ENCODE measurements at places on chromosomes 6 and 20.

- no peak for DNase-seq
These were observed 28.6 kb upstream of the OGFRL1 start for GRCh38 chr6:71259888-71260604.

- no peak for DNase-seq
These were observed 303.8 kb upstream of the THEMIS start for GRCh38 chr6:128204616-128205015.

GRCh38 chr6:152232501-152233151 lies 404.5 kb downstream of the SYNE1 start:
- DNase-seq: peak; percentile 32

- DNase-seq: no peak
These were observed 95.9 kb downstream of the CDKAL1 start for GRCh38 chr6:20630136-20630535.

DNA sequence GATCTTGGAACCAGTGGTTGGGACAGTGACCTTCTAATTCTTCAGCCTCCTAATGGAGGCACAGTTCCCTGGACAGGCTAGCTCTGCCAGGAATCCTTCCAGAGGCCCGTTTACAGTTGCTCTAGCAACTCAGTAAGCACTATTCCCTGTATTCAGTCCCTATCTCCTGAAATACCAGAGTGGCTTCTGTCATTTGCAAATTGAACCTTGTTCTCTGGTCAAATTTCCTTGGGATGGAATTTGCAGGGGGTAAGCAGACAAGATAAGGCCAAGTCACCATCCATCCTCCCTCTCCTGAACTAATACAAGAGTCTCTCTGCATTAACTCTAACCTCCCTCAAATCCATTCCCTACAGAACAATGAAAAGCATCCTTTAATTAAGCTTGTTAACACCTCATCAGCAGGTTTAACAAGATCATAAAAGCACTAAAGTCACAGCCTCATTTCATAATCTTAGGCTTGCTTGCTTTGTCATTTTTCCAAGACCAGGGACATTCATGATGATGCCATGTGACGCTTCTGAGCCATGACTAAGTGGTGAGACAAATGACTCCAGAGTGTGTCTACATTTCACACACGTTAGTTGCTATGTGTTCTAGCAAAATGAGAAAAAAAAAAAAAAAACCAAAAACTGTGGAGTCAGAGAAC lies 37.1 kb downstream of the SLC22A23 start:
- no peak for DNase-seq

DNA sequence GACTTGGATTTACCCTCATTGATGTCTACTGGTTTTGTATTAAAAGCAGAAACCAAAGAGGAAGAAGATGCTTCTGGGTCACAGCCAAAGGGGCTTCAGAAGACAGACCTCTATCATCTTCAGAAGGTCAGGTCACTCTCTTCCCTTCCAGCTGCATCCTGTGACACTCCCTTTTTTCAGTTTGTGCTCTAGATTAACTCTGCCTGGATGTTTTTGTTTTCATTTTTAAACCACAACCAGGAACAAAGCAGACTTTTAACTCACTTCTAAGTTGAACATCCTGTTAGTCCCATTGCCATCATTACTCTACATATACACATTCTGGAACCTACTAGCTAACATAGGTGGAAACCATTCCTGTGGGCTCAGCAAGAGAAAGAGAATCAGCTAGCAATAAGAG lies 45.2 kb downstream of the AKIRIN2 start:
- no peak for DNase-seq

DNA sequence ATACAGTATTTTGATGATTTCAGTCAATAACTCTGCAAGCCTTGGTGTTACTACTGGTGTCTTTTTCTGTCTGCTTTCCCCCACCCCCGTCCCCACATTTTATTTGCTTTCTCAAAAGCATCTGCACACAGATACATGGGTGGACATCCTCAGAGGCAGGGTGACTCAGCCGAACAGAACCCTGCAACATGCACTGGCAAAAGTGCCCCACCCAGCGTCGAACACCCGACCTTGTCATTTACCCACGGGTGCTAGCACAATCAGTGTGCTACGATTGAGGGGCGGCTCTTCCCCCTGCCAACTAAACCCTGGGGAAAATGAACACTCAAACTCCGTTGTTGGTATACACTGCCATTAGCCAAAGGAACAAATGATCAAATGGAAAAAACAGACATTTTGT lies 115.9 kb upstream of the NAA20 start:
- no peak for DNase-seq

- DNase-seq: no peak
These were observed 144.2 kb downstream of the REV3L start for GRCh38 chr6:111338843-111339242.

GRCh38 chr6:157364705-157365104 lies 16.3 kb upstream of the ZDHHC14 start:
- no peak for DNase-seq

DNA sequence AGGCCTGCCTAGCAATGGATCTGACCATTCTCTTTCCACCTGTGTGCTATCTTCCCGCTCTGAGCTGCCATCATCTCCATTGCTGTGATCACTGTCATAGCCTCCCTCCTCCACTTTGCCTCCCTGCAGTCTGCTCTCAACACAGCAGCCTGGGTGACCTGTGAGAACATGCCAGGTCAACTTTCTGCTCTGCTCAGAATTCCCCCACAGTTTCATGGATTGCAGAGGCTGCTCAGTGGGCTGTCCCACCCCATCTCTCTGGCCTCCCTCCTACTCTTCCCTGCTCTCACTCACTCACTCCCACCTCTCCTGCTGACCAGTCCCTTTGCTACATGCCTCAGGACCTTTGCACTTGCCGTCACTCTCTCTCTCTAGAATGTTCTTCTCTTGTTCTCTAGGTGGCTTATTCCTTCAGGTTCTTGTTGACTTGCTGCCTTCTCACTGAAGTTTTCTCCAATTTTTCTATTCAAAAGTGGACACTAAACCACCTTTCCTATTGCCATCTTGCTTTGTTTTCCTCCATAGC lies 159.9 kb downstream of the CD83 start:
- DNase-seq: no peak

DNA sequence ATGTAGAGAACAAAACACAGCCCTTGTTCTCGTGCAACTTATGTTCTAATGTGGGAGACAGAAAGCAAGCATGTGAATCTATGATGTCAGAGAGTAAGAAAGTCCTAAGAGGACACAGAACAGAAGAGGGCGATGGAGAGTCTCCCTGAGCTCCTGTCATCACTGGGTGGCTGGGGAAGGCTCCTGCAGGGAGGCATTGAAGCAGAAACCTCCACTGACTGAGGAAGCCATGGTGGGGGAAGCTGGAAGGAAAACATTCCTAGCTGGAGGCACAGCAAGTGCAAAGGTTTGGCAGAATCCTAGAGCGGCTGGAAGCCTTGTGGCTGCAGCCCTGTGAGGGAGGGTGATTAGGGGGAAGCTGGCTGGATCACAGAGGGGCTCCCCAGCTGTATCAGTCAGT lies 248.0 kb downstream of the CDH26 start:
- DNase-seq: no peak

DNA sequence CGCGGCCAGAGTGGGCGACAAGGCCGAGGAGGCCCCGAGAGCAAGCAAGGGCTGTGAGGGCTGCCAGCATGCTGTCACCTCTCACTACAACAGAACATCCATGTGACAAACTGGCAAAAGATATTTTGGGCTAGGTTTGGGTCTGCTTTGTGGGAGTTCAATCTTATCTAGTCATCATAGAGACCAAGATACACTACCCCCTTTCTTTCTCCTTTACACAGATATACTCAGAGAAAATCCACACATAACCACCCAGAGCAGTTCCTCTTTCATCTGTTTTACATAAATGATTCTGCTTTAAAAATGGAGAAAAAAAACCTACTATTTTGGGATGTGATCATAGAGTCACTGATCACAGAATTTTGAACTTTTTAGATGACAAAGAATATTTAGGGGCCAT lies 16.8 kb downstream of the SOX4 start:
- no peak for DNase-seq

DNA sequence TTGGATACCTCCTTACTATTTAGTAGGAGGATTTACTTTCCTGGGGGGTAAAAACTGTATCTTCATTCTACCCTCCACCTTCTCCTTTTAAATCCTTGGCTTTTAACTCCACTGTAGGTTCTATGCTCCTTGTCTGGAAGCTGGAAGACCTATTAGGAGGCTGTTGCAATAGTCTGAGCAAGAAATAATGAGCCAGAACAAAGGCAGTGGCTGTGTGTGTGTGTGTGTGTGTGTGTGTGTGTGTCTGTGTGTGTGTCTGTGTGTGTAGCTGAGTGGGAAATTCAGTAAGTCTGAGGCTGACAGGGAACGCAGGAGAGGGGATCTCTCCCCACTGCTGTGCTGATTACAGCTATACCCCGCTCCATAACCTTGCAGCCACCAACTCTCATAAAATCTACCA lies 35.8 kb downstream of the HTR1E start:
- no peak for DNase-seq

DNA sequence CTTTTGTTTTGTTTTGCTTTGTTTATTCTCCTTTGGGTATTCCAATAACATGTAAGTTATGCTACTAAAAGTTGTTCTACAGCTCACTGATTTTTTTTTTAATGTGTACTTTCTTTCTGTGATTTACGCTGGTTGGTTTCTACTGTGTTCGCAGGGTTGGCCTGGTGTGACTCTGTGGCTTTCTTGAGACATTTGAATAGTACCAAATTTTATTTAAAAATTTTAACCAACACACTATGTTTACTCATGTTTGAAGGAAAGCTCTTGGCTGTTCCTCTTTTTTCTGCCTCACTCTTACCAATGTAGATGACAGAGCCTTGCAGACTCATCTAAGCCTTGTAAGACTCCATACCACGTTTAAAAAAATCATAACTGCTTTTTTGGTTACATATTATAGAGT lies 1784.9 kb upstream of the DEFB115 start:
- no peak for DNase-seq

DNA sequence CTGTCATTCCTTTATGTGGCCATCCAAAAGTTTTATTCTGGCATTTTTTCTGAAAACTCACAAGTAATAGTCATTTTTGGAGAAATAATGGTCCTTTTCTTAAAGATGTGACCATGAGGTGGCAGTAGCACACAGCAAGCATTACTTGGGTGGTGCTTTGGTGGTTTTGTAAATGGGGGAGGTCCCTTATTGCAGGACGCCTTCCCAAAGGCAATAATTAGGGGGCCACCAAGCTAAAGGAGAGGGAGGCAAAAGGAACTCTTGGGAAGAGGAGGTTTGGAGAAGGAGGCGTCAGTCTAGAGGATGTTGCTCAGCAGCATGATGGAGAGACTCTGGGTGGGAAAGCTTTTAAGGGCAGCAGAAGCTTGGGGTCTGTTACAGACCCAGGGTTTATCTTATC lies 422.6 kb upstream of the MMS22L start:
- DNase-seq: no peak

- peak; percentile 21 for DNase-seq
These were observed 45.8 kb upstream of the VSTM2L start for GRCh38 chr20:37856932-37857660.

DNA sequence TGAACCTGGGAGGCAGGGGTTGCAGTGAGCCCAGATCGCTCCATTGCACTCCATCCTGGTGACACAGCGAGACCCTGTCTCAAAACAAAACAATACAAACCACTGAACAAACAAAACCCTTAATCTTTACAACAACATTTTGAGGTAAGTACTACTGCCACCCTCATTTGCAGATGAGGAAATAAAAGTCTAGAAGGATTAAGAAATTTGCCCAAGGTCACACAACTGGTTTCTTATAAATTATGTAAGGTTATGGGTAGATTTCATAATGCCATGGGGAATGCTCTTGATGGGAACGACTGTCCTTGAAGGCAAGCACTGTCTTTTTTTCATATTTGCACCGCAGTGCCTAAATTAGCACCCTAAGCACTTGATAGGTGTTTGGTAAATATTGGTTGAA lies 13.8 kb upstream of the B4GALT5 start:
- no peak for DNase-seq

- no peak for DNase-seq
These were observed 321.2 kb upstream of the MAP3K7 start for GRCh38 chr6:90907931-90908655.

- DNase-seq: peak; percentile 12
These were observed 5.7 kb upstream of the DDX43 start for GRCh38 chr6:73388800-73389512.

DNA sequence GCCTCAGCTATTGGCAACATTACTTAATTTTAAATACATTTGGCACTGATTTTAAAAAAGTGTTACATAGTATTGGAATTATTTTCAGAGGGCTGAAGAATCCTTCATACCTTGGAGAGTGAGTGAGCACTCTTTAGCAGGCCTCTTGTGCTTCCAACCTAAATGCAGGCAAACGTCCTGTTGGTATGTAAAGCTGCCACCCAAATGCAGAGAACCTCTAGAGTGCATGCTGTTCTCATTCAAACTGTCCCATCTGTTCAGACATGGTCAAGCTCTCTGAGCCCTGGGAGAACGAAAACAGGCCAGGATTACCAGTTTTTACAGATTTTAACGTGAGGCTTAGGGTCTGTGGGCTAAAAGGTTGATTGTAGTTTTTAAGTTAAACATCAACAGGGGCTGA lies 378.0 kb upstream of the FLRT3 start:
- DNase-seq: no peak

- DNase-seq: no peak
These were observed 4.2 kb upstream of the RSPO3 start for GRCh38 chr6:127114214-127114760.

- DNase-seq: no peak
These were observed 7.9 kb downstream of the AGPAT4 start for GRCh38 chr6:161265975-161266374.

- DNase-seq: no peak
These were observed 64.9 kb upstream of the PAX1 start for GRCh38 chr20:21640556-21640955.

GRCh38 chr20:4808872-4809271 lies 87.2 kb downstream of the PRND start:
- DNase-seq: no peak

DNA sequence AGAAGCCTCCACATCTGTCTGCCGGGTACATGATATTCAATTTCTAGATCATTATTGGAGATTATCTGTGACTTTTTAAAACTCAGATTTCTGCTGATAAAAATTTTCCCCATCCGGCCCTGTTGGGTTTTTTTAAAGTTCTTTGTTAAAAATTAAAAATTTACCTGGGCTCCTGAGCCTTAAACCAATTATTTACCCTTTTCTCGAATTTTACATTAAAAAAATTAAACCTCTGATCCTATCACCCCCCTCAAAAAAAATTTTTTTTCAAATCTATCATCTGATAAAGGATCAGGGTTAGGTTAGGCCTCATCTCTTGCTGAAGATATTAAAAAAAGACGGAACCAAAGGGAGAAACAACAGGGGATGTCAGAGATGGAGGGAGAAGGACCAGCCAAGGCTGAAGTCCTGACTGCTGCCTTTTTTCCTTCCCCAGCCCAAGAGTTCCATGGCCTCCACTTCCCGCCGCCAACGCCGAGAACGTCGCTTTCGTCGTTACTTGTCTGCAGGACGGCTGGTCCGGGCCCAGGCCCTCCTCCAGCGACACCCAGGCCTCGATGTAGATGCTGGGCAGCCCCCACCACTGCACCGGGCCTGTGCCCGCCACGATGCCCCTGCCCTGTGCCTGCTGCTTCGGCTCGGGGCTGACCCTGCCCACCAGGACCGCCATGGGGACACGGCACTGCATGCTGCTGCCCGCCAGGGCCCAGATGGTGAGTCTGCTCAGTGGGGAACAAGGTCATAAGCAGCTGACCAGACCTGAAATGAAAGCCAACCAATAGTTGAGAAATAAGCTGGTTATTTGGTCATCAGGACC lies 527 bp downstream of the NFKBIL1 start:
- DNase-seq: no peak

GRCh38 chr6:108944707-108945680 lies 96.8 kb downstream of the ARMC2 start:
- DNase-seq: peak; percentile 80

GRCh38 chr20:13322198-13322597 lies 101.1 kb downstream of the ISM1 start:
- DNase-seq: no peak
